Foreskin keratinocyte (primary cell): ENCODE measurements at places on chromosomes 11 and 22. TPM values are rescaled to one million over a fixed set of nuclear protein-coding genes. Genes with fewer than 3 reads are reported as not detected.
A peak's percentile ranks its signal among the peaks of the same experiment; 100 is the strongest.

GRCh38 chr11:108199446-108200321, 22.8 kb downstream of the NPAT start:
- peak; percentile 82 for DNase-seq

The ZNF280B gene
- 1.2 and 1.3 TPM in 2 replicates for total RNA-seq

The LDLRAD3 gene
- 9.6 and 9.9 TPM in 2 replicates for total RNA-seq

DNA sequence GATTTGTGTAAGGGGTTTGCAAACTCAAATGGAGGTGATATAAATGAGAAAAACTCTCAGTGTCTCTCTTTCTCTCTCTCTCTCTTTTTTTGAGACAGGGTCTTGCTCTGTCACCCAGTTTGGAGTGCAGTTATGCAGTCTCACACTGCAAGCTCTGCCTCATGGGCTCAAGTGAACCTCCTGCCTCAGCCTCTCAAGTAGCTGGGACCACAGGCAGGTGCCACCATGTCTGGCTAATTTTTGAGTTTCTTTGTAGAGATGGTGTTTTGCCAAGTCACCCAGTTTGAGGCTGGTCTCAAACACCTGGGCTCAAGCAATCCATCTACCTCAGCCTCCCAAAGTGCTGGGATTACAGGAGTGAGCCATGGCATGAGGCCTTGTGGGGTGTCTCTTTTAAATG, 2.9 kb downstream of the BIRC3 start:
- no peak for DNase-seq
